ENCODE measurements at places on chromosomes 11 and 22.

- no peak for DNase-seq
Observed at GRCh38 chr22:36510966-36511881, 4.4 kb upstream of the FOXRED2 start.

DNA sequence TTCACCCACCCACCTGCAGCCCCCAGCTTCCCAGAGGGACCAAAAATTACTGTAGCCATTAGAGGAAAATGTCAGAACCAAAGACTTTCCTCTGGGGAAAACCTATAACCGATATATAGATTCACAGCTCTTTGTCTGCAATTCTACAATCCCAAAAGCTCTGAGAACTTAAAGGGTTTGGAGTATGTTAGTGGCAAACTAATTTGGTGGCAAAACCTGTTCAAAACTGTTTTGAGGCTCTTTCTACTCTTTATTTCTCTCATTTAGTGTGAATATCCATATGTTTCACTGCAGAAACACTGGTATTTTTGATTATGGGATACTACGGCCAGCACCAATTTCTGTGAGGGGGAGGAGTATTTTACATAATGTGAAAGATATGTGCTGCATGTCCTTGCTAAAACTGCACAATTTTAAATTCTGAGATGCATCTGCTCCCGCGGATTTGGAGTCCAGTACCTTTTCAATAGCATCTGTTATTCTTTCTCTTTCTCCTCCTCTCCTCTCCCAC lies 87.5 kb upstream of the MTNR1B start:
- no peak for DNase-seq

- no peak for DNase-seq
Observed at GRCh38 chr11:69923641-69924307, 104.6 kb upstream of the FGF3 start.

- no peak for DNase-seq
Observed at GRCh38 chr11:24163146-24163545, 333.7 kb upstream of the LUZP2 start.

Data from activated CD8-positive, alpha-beta memory T cell treated with anti-CD3 and anti-CD28 coated beads for 24 hours (primary cell).